Prostate gland (tissue), 2 donors: ENCODE measurements at places on chromosomes 1 and 21. TPM values are rescaled to one million over a fixed set of nuclear protein-coding genes. Genes with fewer than 3 reads are reported as not detected.

DNA sequence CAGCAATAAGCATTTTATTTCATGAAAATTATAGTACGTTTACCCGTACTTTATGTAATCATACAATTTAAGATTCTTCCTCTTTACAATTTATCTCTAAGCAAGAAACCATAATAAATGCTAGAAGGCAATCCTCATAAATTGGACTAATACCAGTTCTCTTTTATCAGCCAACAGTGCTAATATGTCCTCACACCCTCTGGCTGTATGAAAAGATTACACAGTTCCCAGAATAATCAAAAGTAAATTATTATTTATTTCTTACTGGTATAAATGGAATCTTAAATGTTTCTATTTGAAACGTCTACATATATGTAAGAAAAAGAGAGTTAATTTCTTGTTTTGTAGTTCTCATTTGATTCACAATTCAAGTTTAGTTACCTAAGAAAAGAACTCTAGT, 3.1 kb upstream of the CDKN2C start:
- no peaks in the 10 kb centered on the region for H3K4me1 ChIP-seq
- H3K27ac ChIP-seq, result peak overlapping the region; percentile 98
- H3K27me3 ChIP-seq, result no peaks in the 10 kb centered on the region
- no peak for DNase-seq
- H3K36me3 ChIP-seq, result no peaks in the 10 kb centered on the region

DNA sequence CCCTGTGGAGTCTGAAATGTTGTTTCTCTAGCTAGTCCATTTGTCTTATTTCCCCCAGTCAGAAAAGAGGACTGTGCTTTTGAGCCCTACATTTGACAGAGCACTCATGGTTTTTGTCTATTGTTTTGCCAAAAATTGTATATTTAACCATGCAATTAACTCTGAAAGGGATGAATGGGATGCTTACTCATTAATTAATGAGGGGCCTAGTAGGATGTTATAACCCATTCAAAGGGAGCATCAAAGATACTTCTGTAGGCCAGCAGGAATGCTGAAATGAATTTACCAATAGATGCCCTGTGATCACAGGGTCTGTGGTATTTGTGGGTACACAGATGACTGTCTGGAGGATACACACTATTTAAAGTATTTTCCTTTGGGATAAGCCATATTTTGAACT, 147.7 kb downstream of the FCRL5 start:
- H3K4me1 ChIP-seq, result no peaks in the 10 kb centered on the region
- no peak overlapping the region for H3K27ac ChIP-seq
- H3K36me3 ChIP-seq, result no peaks in the 10 kb centered on the region
- no peak overlapping the region for H3K4me3 ChIP-seq
- DNase-seq, result no peak

DNA sequence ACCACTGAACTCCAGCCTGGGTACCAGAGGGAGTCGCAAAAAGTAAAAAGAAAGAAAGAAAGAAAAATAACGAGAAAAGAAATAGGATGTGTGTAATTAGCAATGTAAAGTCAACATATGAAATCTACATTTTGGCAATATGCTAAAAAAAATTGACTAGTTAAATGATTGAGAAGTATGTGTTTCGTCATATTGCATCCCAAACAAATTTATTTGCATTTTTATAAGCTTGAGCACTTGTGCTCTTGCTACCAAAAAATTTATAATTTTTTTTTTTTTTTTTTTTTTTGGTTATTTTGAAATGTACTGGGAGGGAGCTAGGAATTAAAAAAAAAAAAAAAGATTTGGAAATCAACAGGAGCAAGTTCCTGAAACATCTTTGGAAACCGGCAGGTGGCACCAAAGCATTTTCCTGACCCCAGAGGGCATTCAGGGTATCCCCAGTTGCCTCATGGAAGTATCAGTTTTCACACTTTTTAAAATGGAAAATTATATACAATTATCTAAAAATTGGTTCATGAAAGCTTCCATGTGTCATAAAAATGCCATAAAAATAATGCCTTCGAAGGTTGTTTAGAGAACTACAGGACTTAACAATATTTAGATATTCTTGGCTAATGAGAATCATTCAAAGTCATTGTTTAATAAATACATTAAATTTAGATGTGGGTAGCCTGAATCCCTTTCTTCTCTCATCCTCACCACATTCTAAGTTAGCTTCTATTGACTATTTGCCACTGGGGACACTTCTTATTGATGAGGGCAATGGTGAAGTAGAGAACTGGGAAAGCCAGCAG, 4.8 kb upstream of the HEATR1 start:
- H3K4me1 ChIP-seq, result no peaks in the 10 kb centered on the region
- no peak for DNase-seq
- H3K4me3 ChIP-seq, result no peak overlapping the region
- no peak overlapping the region for H3K27ac ChIP-seq
- no peaks in the 10 kb centered on the region for H3K27me3 ChIP-seq

GRCh38 chr1:57672346-57673140, 248.7 kb upstream of the DAB1 start:
- H3K27ac ChIP-seq, result no peak overlapping the region
- H3K36me3 ChIP-seq, result no peaks in the 10 kb centered on the region
- H3K4me1 ChIP-seq, result no peaks in the 10 kb centered on the region

- H3K4me3 ChIP-seq, result peak overlapping the region; percentile 91
- peak; percentile 20 for DNase-seq
- peak overlapping the region; percentile 83 for H3K27ac ChIP-seq
- H3K4me1 ChIP-seq, result peaks cover 7% of the 10 kb centered on the region
- no peaks in the 10 kb centered on the region for H3K36me3 ChIP-seq
Measured at GRCh38 chr1:247332215-247332622, 552 bp upstream of the ZNF496 start.

DNA sequence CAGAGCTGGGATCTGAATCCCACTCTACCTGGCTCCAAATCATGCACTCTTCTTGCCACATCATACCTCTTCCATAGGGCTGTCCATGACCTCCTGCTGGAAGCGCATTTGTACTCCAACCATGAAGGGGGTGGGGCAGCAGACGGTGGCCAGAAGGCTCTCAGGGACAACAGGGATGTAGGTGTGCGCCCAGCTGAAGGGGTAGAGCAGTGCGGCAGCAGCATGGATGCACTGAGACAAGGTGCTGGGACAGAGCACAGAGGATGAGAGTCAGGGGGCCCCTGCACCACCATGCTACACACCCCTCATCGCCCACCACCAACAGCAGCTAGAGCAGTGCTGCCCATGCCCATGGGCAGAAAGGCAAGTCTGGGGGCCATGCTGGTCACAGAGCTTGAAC, 8.4 kb downstream of the DENND2D start:
- no peaks in the 10 kb centered on the region for H3K4me1 ChIP-seq
- no peak overlapping the region for H3K4me3 ChIP-seq
- H3K36me3 ChIP-seq, result no peaks in the 10 kb centered on the region
- H3K27ac ChIP-seq, result no peak overlapping the region

- no peaks in the 10 kb centered on the region for H3K27me3 ChIP-seq
- H3K4me3 ChIP-seq, result no peak overlapping the region
- H3K27ac ChIP-seq, result no peak overlapping the region
- no peaks in the 10 kb centered on the region for H3K36me3 ChIP-seq
- no peak for DNase-seq
Measured at GRCh38 chr1:17075470-17076255, 21.8 kb upstream of the SDHB start.

GRCh38 chr1:96521994-96522760, 199.4 kb upstream of the PTBP2 start:
- H3K4me3 ChIP-seq, result no peak overlapping the region
- no peaks in the 10 kb centered on the region for H3K27me3 ChIP-seq
- no peak overlapping the region for H3K27ac ChIP-seq
- no peak for DNase-seq
- H3K4me1 ChIP-seq, result no peaks in the 10 kb centered on the region

GRCh38 chr1:216215169-216215568, 208.1 kb downstream of the USH2A start:
- DNase-seq, result no peak
- H3K4me3 ChIP-seq, result no peak overlapping the region
- H3K27ac ChIP-seq, result no peak overlapping the region
- no peaks in the 10 kb centered on the region for H3K36me3 ChIP-seq

GRCh38 chr1:108862698-108863477, 6.0 kb upstream of the AKNAD1 start:
- no peaks in the 10 kb centered on the region for H3K4me1 ChIP-seq
- H3K36me3 ChIP-seq, result no peaks in the 10 kb centered on the region

GRCh38 chr1:188089461-188089860, 1260.7 kb downstream of the PLA2G4A start:
- H3K36me3 ChIP-seq, result no peaks in the 10 kb centered on the region
- H3K4me1 ChIP-seq, result no peaks in the 10 kb centered on the region
- H3K27me3 ChIP-seq, result no peaks in the 10 kb centered on the region
- DNase-seq, result no peak
- no peak overlapping the region for H3K4me3 ChIP-seq

- no peaks in the 10 kb centered on the region for H3K27me3 ChIP-seq
- H3K4me3 ChIP-seq, result no peak overlapping the region
- H3K36me3 ChIP-seq, result no peaks in the 10 kb centered on the region
Measured at GRCh38 chr1:185741551-185741950, 7.4 kb downstream of the HMCN1 start.

GRCh38 chr1:156517748-156518147, 17.2 kb upstream of the MEF2D start:
- H3K36me3 ChIP-seq, result no peaks in the 10 kb centered on the region
- no peaks in the 10 kb centered on the region for H3K27me3 ChIP-seq
- H3K4me1 ChIP-seq, result no peaks in the 10 kb centered on the region

DNA sequence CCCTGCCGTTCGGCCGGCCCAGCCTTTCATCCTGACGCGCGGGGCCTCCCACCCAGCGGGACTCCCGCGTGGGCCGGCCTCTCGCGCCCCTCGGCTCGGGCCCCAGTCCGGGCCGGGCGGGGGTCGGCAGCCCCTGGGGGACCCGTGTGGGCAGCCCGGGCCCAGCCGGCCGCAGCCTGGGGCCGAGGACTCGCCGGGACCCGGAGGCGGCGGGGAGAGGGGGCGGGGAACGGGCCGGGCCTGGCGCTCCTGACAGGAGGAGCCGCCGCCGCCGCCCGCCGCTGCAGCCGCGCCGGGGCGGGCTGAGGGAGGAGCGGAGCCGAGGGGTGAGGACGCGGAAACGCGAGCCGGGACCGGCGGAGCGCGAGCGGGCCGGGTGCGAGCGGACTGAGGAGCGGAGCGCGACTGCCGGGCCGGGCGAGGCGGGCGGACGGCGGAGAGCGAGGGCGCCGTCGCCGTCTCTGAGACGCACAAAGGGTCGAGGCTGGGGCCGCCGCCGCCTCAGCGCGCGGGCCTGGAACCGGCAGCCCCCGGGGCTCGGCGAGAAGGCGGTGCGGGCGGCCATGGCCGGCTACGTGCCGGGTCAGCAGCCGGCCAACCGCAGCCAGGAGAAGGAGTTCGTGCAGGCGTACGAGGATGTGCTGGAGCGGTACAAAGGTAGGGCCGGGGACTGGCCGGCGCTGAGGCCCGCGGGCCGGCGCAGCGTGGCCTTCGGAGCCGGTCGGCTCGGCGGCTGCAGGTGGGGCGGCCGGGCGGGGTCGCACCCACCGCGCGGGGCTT, 79.1 kb downstream of the NDUFS5 start:
- H3K27ac ChIP-seq, result peak overlapping the region; percentile 96
- DNase-seq, result peak; percentile 65
- H3K4me3 ChIP-seq, result peak overlapping the region; percentile 82

DNA sequence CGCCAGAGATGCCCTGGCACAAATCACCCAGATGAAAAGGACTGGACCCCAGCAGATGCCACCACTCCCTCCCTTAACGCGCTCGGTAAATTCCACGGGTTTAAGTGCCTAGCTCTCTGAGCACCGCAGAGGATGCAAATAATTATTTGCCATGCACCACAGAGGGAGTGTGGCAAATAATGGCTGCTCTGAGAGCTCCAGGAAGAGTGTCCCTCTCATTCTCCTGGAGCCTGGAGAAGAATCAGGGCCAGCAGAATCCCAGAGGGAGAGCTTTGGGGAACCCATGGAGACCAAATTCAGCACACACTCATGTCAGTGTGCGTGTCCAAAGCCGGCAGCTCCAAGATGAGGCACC, 667 bp downstream of the HHIPL2 start:
- H3K4me3 ChIP-seq, result no peak overlapping the region
- no peak overlapping the region for H3K27ac ChIP-seq
- H3K36me3 ChIP-seq, result no peaks in the 10 kb centered on the region

DNA sequence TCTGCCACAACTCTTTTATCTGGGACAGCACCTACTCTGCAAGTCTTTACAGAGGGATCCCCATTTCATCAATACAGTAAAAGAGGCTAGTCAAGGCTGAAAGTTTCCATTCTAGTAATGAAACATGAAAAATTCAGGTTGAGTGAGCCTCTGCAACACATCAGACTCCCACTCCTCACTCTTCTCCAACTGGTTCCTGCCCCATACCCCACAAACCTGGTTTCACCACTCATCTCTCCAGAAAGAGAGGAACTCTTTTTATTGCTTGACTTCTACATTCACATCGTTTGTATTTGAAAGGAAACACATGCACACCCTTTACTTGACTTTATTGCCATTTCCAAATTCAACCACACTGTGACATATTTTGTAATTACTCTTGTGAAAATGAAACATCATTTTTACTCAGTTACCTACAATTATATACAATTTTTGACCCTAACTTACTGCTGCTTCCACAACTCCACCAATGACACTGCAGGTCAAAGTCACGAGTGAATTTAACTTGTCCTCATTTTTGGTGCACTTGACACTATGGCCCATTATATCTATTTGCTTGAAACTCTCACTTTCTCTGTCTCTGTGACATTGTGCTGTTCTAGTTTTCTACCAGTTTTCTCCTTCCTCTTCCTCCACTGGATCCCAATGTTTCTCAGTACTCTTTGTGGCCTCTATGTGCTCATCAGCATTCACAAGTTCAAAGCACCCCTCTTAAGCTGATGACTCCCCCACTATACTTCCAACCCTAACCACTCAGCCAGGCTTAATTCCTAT, 8.0 kb downstream of the STX6 start:
- no peaks in the 10 kb centered on the region for H3K4me1 ChIP-seq
- H3K36me3 ChIP-seq, result no peaks in the 10 kb centered on the region
- no peak overlapping the region for H3K27ac ChIP-seq

B4GALT2 gene
- 63.9 TPM for total RNA-seq

TRIM67 gene
- not detected for total RNA-seq

NECTIN4 gene
- 18.6 TPM for total RNA-seq

SLC2A5 gene
- total RNA-seq, result 25.4 TPM

PLEKHN1 gene
- 6.4 TPM for total RNA-seq

TRIM46 gene
- total RNA-seq, result 0.14 TPM

PRR9 gene
- not detected for total RNA-seq

MMEL1 gene
- total RNA-seq, result 13.6 TPM

LCE3B gene
- not detected for total RNA-seq

SYT11 gene
- total RNA-seq, result 28.0 TPM

RIMKLA gene
- total RNA-seq, result 1.4 TPM

TDRD10 gene
- 11.4 TPM for total RNA-seq

KRTAP11-1 gene
- total RNA-seq, result 0.68 TPM

CASZ1 gene
- 96.9 TPM for total RNA-seq

DPT gene
- 4.7 TPM for total RNA-seq
